ENCODE measurements at places on chromosomes 11 and 22. TPM values are rescaled to one million over a fixed set of nuclear protein-coding genes. Genes with fewer than 3 reads are reported as not detected.

- peak; percentile 16 for DNase-seq
Measured at GRCh38 chr11:34346551-34346950, 11.3 kb downstream of the ABTB2 start.

DNA sequence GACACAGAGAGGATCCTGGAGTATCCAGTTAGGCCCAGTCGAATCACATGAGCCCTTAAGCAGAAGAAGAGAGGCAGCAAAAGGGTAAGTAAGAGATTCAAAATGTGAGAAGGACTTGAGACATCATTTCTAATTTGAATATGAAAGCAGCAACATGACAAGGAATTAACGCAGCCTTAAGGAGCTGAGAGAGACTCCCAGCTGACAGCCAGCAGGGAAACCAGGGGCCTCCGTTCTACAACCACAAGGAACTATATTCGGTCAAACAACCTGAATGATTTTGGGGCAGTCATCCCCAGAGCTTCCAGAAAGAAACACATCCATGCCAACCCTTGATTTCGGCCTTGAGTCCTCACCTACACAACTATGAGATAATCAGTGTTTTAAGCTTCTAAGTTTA is 189.7 kb upstream of the MTNR1B start:
- DNase-seq: no peak

DNA sequence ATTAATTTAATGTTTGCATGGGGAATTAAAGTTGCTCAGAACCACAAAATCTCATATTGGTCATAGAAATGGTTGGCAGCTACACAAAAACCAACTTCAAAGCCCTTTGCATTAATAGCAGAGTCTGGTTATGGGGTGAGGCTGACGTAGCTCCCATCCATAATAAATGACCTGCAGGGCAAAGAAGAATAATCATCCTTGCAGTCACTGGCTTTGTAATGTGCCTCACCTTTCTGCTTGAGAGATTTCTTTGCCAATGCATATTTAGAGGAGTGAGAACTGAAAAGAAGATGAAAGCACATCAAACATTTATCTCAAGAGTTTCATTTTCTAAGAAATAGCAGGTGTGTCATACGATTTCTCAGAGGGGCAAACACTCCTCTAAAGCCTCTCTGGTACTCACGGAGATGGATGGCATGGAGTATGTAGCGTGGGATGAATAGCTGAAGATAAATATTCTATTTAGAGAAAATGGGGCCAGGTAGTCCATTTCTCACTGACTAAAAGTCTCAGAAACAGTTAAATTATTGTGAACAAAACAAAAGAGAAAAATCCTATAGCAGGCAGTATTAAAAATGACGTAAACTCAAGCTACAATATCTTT is 1491.9 kb downstream of the FAM181B start:
- no peak for DNase-seq

GRCh38 chr11:94107363-94107762 is 21.3 kb upstream of the PANX1 start:
- DNase-seq: no peak

DNA sequence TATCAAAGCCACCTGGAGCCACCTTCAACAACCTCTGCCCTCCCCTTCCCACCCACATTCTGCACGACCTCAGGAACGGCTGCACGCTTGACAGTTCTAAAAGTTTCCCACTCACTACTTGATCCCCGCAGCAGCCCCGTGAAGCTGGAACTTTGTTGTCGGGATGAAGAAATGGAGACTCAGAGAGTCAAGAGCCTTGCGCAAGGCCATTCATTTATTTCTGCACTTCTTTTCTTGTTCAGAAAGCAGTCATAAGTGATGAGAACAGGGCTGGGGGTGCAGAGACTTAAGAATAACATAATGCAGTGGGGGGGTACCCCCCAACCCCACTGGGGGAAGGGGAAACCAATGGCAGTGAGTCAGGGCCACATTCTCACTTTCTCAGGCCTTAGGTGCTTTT is 2.2 kb upstream of the ZFTA start:
- DNase-seq: no peak

GRCh38 chr11:15127341-15127740 is 12.6 kb downstream of the INSC start:
- peak; percentile 72 for DNase-seq

DNA sequence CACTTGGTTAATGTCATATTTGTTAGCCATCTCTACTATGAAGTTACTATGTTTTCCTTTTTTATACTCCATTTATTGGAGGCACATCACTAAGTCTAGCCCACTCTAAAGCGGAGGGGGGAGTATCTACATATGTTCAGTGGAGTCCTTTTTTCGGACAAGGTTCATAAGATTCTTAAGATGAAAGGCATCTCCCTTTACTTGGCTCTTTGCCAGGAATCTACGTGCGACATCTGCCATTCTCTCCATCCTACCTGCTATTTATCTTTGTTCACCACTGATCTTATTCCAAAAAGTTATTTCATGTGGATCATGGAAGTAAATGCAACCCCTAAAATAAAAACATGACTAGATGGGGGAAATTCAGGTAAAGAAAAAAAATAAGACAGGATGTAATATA is 77.4 kb upstream of the YWHAH start:
- no peak for DNase-seq

GRCh38 chr22:46098525-46099475 is 51.5 kb upstream of the PPARA start:
- DNase-seq: no peak

SSTR3 gene
- not detected for total RNA-seq
